ENCODE measurements at places on chromosomes 11 and 22. TPM values are rescaled to one million over a fixed set of nuclear protein-coding genes. Genes with fewer than 3 reads are reported as not detected.
A peak's percentile ranks its signal among the peaks of the same experiment; 100 is the strongest.

- H3K4me1 ChIP-seq: peaks cover 22% of the 10 kb centered on the region
- peaks cover 3% of the 10 kb centered on the region for H3K36me3 ChIP-seq
- no peak overlapping the region for H3K4me3 ChIP-seq
- H3K27me3 ChIP-seq: peaks cover 33% of the 10 kb centered on the region
Measured at GRCh38 chr11:128572965-128573364, 14.4 kb downstream of the ETS1 start.

GRCh38 chr11:75872887-75873416 is 57.9 kb downstream of the UVRAG start:
- no peak overlapping the region for H3K4me3 ChIP-seq
- no peak for DNase-seq
- H3K4me1 ChIP-seq: peaks cover 29% of the 10 kb centered on the region
- H3K27me3 ChIP-seq: no peaks in the 10 kb centered on the region

DNA sequence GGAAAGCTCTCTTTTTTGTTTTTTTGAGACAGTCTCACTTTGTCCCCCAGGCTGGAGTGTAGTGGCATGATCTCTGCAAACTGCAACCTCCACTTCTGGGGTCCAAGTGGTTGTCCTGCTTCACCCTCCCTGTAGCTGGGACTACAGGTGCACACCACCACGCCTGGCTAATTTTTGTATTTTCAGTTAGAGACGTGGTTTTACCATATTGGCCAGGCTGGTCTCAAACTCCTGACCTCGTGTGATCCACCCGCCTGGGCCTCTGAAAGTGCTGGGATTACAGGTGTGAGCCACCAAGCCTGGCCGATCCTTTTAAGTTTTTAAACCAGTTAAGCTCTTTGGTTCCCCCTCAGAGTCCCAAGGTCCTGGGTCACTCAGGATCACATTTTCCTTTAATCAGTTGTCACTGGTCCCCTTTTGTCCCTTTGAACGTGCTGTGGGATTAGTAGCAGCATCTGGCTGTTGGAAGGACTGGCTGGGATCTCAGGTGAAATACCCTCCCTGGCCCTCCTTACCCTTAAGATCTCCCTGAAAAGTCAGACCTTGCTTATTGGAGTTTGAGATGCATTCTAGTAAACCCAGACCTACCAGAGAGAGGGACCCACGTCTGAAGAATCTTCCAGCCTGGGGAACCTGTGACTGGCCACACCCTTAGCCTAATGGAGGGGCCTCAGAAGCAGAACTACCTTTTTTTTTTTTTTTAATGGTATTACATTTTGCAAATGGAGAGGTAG is 8.1 kb downstream of the MALAT1 start:
- DNase-seq: no peak
- peaks cover 37% of the 10 kb centered on the region for H3K36me3 ChIP-seq
- no peak overlapping the region for H3K4me3 ChIP-seq

DNA sequence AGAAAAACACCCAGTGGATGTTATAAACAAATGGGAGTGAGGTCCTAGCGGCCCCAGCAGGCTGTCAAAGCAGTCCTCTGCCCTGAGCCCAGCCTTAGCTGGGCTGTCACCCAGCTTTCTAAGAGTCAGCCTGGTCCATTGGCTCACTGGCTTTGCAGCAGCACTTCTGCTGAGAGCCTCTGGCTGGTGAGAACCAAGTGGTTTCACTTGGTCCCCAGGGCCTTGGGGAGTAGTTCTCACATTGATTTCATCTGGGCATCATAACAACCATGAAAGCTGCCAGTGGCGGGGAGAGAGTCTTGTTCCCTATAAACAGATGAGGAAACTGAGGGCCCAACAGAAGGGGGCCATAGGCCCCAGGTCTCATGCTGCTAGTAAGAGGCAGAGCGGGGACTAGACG is 11.4 kb downstream of the SEC14L6 start:
- no peak overlapping the region for H3K27ac ChIP-seq
- no peaks in the 10 kb centered on the region for H3K27me3 ChIP-seq
- no peak overlapping the region for H3K4me3 ChIP-seq
- no peak for DNase-seq

GRCh38 chr22:47090591-47091245 is 328.3 kb downstream of the TBC1D22A start:
- peaks cover 37% of the 10 kb centered on the region for H3K4me1 ChIP-seq
- no peak for DNase-seq
- H3K4me3 ChIP-seq: peak overlapping the region; percentile 85

Gene PATE2
- not detected for total RNA-seq
